Thymus (tissue), 14 donors: ENCODE measurements at places on chromosomes 5 and 9. TPM values are rescaled to one million over a fixed set of nuclear protein-coding genes. Genes with fewer than 3 reads are reported as not detected.

The IFNA4 gene
- polyA plus RNA-seq, result not detected

DNA sequence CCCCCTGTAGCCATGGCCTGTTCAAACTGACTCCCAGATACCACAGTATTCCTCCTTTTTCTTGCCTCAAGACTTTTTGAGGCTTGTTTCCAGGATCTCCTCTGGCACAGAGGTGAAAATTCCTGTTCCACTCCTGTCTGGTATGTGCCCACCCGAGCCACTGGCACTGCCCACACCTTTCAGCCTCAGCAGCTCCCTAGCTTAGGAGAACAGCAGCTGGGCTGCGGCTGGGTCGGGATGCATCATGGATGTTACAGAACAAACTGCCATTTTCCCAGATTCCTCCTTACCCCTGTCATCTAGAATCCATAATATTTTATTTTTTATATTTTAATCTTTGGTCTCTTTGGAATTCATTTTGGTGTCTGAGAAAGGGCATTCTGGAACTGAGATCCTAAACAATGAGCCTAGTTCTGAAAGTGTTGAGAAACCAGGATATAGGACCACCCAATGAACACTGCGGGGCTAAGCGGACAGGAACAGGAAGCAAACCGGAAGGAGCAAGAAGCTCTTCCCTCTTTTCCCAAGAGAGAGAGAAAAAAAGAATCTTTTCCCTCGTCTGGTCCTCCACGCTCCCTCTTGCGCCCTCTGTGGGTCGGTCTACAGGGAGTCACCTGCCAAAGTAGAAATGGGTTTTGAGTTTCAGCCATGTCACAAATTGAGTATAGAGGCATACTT is 12.5 kb downstream of the OR2S2 start:
- DNase-seq, result peak; percentile 59

The ARHGEF37 gene
- 2.5 TPM for polyA plus RNA-seq

DNA sequence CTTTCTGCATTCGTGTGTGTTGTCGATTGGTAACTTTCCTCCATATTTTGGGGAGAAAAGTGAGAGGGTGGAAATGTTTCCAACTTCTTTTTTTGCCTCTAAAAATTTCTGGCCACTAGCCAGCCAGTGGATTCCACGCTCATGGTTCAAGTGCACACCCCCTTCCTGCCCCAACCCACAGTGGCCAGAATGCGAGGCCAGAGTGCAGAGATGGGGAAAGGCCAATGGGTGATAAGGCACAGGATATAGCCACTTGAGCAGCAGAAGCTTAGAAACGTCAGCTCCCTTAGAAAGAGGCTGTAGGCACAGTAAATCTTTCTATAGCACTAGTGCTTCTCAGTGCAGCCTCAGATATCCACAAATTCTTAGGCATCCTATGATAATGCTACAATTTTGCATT is 75.8 kb upstream of the ADRB2 start:
- DNase-seq, result no peak

GRCh38 chr9:126151031-126151685 is 175.5 kb upstream of the MVB12B start:
- no peak for DNase-seq

GRCh38 chr5:43192558-43193180 is 644 bp downstream of the NIM1K start:
- peak; percentile 5 for DNase-seq

The N4BP3 gene
- 2.3 TPM for polyA plus RNA-seq

The FAM163B gene
- 0.27 TPM for polyA plus RNA-seq

- no peak for DNase-seq
These were observed 45.3 kb downstream of the FBXW11 start for GRCh38 chr5:171961117-171961516.

- no peak for DNase-seq
These were observed 257.0 kb upstream of the PRR16 start for GRCh38 chr5:120207129-120207528.
